CD4-positive, alpha-beta T cell (primary cell): ENCODE measurements at places on chromosomes 7 and 10.

DNA sequence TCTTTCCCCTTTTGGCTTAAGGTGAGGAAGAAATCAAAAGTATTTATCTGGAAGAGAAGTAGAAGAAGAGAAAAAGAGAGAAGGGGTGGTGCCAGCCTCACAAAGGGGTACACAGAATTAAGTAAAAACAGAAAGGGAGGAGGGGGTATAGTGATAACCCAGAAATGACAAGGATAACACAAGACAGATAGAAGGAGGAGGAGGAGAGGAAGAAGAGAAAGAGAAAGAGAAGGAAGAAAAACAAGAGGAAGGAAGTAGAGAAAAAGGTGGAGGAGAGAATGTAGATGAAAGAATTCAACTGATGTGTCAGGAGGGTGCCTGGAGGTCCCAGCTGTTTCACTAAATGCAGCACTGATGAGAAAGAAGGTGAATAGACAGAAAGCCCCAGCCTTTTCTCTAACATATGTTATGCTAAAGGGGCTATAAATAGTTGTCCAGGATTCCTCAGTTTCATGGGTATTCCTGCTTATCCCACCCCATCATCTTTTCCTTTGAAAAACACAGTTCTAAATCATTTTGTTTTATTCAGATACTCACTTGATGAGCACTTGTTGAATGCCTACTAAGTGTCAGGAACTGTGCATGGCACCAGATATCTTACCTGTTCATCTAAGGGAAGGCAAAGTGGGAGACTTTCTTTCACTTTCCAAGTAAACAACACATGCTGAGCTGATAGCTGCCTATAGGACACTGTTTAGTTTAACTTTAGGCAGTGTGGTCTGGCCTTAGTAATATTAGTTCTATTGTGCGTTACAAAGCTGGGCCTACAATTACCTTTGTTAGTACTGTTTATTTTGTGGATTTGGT, 8.0 kb downstream of the SEMA3E start:
- DNase-seq = no peak

GRCh38 chr7:134632937-134633540, 13.6 kb upstream of the BPGM start:
- no peak for DNase-seq

- DNase-seq = no peak
Observed at GRCh38 chr7:35313575-35313974, 59.7 kb upstream of the TBX20 start.

DNA sequence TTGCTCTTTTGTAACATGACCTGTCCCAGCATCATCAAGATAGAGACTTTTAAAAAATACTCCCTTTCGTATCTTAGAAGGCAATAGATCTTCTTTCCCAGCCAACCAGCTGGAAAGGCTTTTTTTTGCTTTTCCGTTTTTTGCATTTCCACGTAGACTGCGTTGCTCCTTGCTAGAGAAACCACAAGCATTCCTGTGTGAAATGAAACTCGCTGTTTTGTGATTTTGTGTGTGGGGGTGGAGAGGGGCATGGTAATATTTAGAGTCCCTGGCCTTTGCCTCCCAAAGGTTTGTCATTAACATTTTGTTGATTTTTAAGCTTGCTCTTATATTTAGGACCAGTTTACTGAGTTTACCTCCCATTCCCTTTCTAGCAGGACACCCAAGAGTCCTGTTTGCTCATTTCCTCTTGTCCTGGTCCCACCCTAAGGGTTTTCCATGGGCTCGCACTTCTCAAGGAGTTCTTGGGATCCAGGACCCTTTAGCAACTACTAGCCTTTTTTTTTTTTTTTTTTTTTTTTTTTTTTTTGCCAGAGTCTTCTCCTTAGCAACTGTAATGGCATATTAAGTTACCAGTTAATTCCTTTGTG, 243.6 kb downstream of the BICC1 start:
- no peak for DNase-seq

DNA sequence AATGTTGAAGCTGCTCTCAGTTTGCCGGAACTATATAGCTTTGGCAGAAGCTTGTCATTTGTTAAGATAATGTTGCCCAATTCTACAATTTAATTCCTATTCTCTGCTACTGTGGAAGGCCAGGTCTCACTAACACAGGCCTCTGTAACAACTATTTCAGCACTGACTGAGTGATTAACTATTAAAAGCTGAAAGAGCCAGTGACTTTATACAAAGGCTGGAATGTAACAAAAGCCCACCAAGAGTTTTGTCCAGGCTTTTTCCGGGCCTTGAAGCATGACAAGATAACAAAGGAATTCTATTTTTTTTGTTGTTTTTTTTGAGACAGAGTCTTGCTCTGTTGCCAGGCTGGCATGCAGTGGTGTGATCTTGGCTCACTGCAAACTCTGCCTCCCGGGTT, 795.6 kb downstream of the PHTF2 start:
- DNase-seq = no peak

- DNase-seq = no peak
Observed at GRCh38 chr10:60846173-60846572, 67.9 kb downstream of the CDK1 start.

- DNase-seq = no peak
Observed at GRCh38 chr7:12119620-12120303, 91.3 kb upstream of the TMEM106B start.

DNA sequence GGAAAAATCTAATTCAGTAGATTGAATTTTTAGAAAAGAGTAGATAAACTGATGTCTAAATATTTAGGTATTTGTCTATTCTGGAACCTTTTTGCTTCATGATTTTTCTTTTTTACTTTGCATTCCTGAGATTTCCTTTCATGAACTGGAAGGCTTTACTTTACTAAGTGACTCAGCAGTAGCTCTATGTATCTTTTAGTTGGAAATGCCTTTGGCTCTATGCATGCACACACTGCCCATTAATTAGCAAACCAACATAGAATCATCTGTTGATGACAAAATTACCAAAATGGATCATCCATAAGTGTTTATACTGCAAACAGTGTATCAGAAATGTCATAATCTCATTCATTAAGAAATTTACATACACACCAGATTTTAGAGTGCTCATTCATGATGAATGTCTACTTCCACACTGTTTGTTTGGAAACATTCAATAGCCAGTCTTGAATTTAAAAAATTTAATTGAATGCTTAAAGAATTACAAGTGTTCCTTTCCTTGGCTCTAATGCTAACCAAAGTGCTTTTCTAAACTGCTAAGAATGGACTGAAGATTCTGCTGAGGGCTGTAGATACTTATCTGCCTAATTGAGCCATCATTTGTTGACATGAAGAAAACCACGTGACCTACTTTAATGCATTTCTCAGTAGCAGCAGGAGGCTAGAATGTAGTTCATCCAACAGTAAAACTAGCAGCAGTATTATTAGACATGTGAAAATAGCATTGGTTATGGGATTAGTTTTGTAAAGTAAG, 282.0 kb downstream of the ADK start:
- DNase-seq = no peak

- DNase-seq = no peak
Observed at GRCh38 chr10:133041101-133041500, 46.6 kb upstream of the ADGRA1 start.

- DNase-seq = no peak
Observed at GRCh38 chr10:70729763-70730357, 55.3 kb downstream of the TBATA start.

DNA sequence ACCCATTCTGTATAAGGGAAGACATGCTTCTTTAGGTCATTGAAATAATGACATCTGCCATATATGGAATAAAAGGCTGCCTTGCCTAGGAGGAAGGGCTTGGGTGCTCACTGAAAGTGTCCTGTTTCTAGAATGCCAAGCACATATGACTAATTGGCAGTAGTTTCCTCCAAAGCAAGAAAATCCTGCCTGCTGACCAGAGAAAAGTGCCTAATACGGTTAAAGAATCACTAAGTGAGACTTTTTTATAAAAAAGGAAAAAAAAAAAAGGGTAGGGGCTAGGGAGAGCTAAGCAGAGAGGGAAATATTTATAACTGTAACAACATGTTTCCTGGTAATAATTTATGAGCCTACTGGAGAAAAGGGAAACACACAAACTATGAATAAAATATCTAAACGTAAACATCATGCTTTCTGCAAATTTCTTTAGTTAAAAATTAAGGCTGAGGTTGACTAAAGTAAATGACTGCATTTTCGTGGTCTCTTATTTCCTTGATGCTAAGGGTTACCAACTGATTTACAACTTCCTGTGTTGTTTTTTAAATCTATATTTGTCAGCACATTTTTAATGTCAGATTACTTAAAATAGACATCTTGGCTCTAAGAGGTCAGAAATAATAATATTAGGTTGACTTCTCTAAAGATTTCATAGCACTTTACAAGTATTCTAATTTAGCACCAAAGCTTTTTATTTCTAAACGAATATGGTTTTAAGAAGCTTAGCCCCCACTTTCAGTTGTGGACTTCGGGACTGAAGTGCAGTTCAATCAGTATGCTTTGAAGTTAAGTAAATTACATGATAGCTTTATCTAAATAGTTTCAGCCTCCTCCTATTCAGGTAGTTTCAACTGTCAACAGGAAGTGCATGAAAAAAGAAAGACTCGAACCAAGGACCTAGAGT, 89.6 kb downstream of the CABCOCO1 start:
- no peak for DNase-seq

DNA sequence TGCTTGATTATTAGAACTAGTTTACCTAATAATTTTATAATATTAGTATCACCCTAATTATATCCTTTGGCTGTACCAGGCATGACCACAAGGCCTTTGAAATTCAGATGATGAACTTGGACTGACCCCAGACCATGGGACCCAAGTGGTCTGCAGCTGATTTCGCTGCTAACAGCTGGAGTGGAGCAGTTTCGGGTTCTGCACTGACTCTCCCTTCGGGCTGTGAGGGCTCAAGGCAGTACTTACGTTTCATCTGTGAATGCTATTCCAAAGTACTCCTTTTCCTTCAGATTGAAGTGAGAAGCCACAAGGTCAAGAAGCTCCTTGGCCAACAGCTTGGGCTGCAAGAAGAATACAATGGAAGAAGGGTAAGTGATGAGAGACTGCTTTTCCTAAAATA, 223.8 kb downstream of the PRPF18 start:
- no peak for DNase-seq

DNA sequence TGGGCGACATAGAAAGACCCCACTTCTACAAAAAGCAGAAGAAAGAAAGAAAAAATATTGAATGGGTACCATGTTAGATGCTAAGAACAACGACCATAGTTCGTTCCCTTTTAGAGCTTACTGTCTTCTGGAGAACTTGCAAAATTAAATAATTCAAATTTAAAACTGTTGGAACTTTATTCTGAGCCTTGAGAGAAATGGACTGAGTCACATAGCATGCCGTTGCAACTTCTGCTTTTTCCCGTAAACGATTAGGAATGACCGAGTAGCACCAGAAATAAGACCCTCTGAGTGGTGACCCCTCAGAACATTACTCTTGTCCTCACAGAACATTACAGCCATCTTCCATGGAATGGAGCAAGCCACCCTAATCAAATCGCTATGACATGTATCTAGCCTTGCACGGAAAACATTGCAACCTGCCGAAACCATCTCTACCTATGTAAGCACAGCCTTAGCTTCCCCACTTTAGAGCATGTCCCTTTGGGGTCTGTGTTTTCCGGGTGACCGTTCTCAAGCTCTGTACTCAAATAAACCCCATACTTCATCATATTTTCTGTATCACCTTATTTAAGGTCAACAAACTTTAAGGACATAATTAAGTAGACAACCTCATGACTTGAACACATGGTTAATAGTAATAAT, 179.1 kb downstream of the PRKCQ start:
- DNase-seq = no peak

DNA sequence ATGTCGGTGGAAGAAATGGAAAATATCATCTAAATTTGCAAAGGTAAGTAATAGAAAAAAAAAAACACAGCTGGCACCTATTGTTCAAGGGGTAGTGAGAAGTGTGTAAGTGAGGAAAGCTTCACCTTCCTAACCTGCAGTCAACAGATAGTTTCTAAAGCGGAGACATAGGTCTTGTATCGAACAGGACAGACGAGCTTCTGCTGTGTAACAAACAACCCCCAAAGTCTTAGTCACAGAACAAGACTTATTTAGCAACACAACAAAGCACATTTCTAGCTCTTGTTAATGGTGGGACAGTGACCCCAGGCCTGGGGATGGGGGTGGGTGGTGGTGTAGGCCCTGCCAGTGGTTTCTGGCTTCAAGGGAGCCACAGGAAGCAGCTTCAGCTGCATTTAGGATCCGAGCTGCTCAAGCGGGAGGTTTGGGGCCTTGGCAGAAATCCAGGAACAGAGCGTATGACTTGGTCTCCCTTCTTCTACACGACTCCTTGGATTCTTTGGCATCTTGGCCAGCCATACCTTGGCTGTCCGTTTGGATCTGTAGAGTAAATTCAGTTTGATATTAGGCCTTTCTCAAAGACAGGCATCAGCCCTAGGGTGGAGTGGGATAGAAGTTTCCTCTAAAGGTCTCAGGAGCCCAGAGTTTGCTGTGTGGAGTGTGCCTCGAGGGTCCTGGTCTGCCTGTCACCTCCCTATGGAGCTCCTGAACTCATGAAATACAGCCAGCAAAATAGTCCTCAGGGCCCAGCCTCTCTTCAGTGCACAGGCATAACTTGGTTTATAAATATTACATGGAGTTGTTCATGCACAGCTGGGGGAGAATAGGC, 56.9 kb upstream of the SHH start:
- DNase-seq = no peak

DNA sequence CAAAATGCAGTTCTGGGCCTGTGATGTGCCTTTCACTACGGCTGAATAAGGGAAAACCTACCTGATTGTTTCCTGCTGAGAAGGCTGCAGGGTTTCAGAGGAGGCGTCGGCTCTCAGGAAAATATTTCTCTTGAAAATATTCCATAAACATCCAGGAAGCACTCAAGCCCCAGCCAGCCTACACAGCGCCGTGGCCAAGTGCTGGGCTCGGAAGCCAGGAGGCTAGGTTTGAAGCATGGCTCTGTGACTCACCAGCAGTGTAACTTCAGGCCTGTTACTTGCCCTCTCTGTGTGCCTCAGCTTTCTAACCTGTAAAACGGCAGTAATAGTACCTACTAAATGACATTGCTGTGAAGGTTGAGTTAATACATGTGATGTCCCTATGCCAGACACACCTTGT, 399.1 kb downstream of the GATA3 start:
- no peak for DNase-seq

GRCh38 chr7:135492151-135492550, 17.8 kb downstream of the CNOT4 start:
- no peak for DNase-seq

DNA sequence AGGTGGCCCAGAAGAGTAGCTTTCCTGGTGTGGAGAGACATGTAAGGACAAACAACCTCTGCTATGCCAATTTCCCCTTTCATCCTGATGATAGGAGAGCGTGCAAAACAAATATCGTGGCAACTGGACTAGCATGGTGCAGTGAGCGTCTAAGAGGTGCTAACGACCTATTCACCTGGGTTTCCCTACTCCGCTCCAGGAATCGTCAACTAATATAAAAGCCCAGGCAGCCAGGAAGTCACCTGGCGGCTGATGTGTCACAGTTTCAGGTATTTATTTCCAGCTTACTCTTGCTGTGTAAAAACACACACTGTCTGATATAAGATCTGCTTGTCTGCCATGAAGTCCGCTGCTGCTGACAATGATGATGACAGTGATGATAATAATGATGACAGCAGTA, 56.5 kb upstream of the EFCAB10 start:
- DNase-seq = no peak

GRCh38 chr10:96299383-96299782, 4.9 kb upstream of the DNTT start:
- peak; percentile 31 for DNase-seq
